ENCODE measurements at places on chromosomes 2 and 18. TPM values are rescaled to one million over a fixed set of nuclear protein-coding genes. Genes with fewer than 3 reads are reported as not detected.
A peak's percentile ranks its signal among the peaks of the same experiment; 100 is the strongest.

- H3K27ac ChIP-seq = peak within 1 kb of the TSS; percentile 74
- H3K36me3 ChIP-seq = no peaks in the 10 kb centered on the region
- H3K4me3 ChIP-seq = peak within 1 kb of the TSS; percentile 79
- H3K27me3 ChIP-seq = peaks cover 86% of the 10 kb centered on the region
Measured at GRCh38 chr18:37565101-37565976, at the start of gene CELF4. Gene CELF4, minus strand, starts transcription at chr18:37565798.

DNA sequence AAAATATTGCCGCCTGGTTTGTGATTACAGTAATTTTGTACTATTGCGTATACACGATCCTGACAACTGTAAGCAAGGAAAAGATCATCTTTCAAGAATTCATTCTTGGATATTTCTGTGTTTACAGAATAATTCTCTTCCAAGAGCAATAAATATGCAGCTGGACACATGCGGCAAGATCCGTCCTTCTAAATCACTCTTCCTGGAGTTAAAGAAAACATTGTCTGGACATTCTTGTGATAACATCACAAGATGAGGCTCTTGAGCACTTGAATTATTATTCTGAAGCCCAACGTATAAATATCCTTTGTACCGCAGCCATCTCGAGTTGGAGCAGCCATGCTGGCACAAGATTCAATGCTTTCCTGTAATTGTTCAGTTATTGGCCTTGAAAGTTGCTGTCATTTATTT lies 9.9 kb downstream of the FHL2 start:
- no peak overlapping the region for H3K4me3 ChIP-seq
- H3K27ac ChIP-seq = no peak overlapping the region
- no peaks in the 10 kb centered on the region for H3K4me1 ChIP-seq
- H3K36me3 ChIP-seq = no peaks in the 10 kb centered on the region

Gene REG3G
- total RNA-seq = not detected

Gene ASB18
- not detected for total RNA-seq

Gene NDC80
- total RNA-seq = 15.0 TPM

GRCh38 chr2:147247749-147248148 lies 597.1 kb upstream of the ACVR2A start:
- peaks cover 2% of the 10 kb centered on the region for H3K36me3 ChIP-seq
- no peak overlapping the region for H3K27ac ChIP-seq
- peaks cover 8% of the 10 kb centered on the region for H3K27me3 ChIP-seq

DNA sequence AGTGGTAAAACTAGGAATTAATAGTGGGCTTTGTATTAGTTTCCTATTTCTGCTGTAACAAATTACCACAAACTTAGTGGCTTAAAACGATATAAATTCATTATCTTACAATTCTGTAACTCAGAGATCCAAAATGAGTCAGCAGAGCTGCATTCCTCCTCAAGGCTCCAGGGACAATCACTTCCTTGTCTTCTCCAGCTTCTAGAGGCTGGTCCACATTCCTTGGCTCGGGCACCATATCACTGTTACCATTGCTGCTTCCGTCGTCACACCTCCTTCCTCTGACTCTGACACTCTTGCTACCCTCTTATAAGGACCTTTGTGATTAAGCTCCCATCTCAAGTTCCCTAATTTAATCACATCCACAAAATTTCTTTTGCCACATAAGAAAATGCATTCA lies 567.8 kb upstream of the KLHL29 start:
- DNase-seq = no peak
- no peak overlapping the region for H3K4me3 ChIP-seq
- H3K27ac ChIP-seq = no peak overlapping the region
- H3K27me3 ChIP-seq = no peaks in the 10 kb centered on the region
- H3K4me1 ChIP-seq = peaks cover 9% of the 10 kb centered on the region
- H3K36me3 ChIP-seq = no peaks in the 10 kb centered on the region

Gene STON1
- total RNA-seq = 8.2 TPM

DNA sequence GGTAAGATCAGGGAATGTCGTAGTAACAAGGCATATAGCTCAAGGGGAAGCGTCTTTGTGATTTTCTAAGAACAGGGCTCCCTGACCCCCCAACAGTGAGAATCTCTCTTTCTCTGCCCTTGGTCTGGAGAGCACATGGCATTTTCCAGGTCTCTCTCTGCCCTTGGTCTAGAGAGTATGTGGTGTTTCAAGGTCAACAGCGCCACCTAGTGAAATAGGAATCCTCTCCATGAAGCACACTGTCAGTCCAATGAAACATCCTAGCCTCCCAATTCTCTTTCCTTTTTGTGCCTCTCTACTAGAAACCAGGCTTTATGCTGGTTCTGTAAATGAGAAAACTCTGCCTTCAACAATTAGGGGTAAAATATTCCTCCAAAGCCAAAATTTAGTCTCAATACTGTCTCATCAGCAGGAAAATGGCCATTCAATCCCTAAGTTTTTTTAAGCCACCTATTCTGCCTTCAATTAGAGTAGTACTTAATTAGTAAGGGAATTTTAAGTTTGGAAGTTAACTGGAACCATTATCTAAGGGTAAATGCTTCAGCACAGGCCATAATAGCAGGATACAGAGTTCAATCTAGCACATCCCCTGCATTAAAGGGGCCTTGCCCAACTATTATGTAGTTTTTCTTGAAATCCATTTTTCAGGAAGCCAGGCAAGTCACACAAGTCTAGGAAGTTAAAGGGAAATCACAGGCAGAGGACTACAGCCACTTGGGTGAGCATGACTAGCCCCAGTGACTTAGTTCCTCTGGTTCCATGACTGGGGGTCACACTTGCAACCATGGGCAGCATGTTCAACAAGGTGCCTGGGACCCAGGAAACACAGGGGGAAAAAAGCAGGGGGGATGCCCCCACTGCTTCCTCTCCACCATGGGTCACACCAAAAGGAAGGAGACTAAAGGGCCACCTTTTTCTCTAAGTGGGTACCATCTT lies 12.4 kb downstream of the DYM start:
- no peak for DNase-seq
- no peaks in the 10 kb centered on the region for H3K27me3 ChIP-seq
- H3K27ac ChIP-seq = no peak overlapping the region

Gene PLEK
- not detected for total RNA-seq

- H3K27ac ChIP-seq = no peak overlapping the region
- no peak for DNase-seq
- no peak overlapping the region for H3K4me3 ChIP-seq
- no peaks in the 10 kb centered on the region for H3K27me3 ChIP-seq
- H3K4me1 ChIP-seq = peaks cover 4% of the 10 kb centered on the region
Measured at GRCh38 chr2:168851674-168852320, 38.4 kb downstream of the SPC25 start.

Gene TAF4B
- total RNA-seq = 1.8 TPM

GRCh38 chr2:128640166-128640844 lies 321.6 kb upstream of the HS6ST1 start:
- H3K4me1 ChIP-seq = peaks cover 4% of the 10 kb centered on the region
- H3K27ac ChIP-seq = no peak overlapping the region
- H3K27me3 ChIP-seq = peaks cover 48% of the 10 kb centered on the region
- DNase-seq = peak; percentile 1

Gene EMX1
- total RNA-seq = 0.71 TPM

Gene KCNS3
- total RNA-seq = 8.2 TPM

All from progenitor cell of endocrine pancreas (in vitro differentiated cells).